Astrocyte (in vitro differentiated cells and primary cell): ENCODE measurements at places on chromosomes 11 and 22. TPM values are rescaled to one million over a fixed set of nuclear protein-coding genes. Genes with fewer than 3 reads are reported as not detected.

GRCh38 chr11:1772270-1773130 is 8.8 kb upstream of the CTSD start:
- H3K4me1 ChIP-seq: peaks cover 18% of the 10 kb centered on the region
- peak overlapping the region; percentile 52 for H3K27ac ChIP-seq
- peak overlapping the region; percentile 26 for H3K4me3 ChIP-seq
- no peaks in the 10 kb centered on the region for H3K27me3 ChIP-seq
- DNase-seq: peak; percentile 89

OR10G8 gene
- not detected in 2 replicates for total RNA-seq

DNA sequence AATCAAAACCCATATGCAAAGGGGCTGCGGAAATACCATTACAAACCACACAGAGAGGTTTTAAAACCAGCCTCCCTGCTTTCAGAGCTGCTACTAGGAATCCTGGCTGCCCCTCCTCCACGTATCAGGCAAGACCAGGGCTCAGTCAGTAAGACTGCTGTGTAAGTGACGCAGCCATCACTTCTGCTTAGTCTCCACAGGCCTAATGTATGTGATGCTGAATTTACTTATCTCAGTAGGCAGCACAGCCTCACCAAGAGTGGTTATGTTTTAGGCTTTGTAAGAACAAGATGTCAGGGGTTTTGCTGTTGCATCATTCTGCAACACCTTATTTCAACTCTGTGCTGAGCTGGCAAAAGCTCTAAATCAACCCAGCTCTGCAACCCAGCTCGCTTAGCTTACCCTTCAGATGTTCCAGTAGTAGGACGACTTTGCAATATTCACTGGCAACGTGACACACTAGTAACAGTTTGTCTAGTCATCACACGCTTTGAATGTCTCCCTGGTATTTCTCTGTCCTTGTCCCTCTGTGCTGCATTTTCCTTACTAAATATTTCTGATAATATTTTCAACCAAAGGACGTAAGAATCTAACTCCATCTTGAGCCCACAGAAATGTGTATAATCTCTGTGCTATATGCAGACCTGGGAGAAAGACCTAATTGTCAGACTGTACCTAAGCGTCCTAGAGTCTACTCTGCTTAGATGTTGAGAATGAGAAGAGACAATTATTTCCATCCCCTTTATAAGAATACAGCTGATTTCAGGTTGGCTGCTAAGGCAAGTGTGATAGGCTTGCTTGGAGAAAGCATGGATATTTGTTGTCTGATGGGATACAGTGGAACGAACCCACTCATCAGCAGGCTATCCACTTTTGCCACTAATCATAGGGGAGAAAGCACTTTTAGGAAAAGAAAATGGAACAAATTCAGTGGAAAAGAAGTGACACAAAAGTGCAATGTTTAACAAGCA is 72.2 kb downstream of the LARGE2 start:
- no peaks in the 10 kb centered on the region for H3K27me3 ChIP-seq
- no peak overlapping the region for H3K27ac ChIP-seq

SYT9 gene
- 0.14 and 0.16 TPM in 2 replicates for total RNA-seq

- peaks cover 33% of the 10 kb centered on the region for H3K4me1 ChIP-seq
- no peak within 1 kb of the TSS for H3K27ac ChIP-seq
- no peaks in the 10 kb centered on the region for H3K36me3 ChIP-seq
- no peak for DNase-seq
- peaks cover 7% of the 10 kb centered on the region for H3K27me3 ChIP-seq
Observed at GRCh38 chr11:124751741-124752470, at the start of gene VSIG2. Gene VSIG2 (minus strand): TSS chr11:124752255. CDS start chr11:124752137, 118 bp downstream.

GRCh38 chr11:115502636-115503082 is 1.6 kb downstream of the CADM1 start:
- H3K27ac ChIP-seq: peak overlapping the region; percentile 5
- H3K27me3 ChIP-seq: peaks cover 10% of the 10 kb centered on the region
- peak overlapping the region; percentile 91 for H3K4me3 ChIP-seq
- H3K36me3 ChIP-seq: no peaks in the 10 kb centered on the region

GRCh38 chr22:22959147-22959827 is 71.7 kb downstream of the IGLL5 start:
- H3K4me3 ChIP-seq: no peak overlapping the region
- H3K4me1 ChIP-seq: no peaks in the 10 kb centered on the region

DNA sequence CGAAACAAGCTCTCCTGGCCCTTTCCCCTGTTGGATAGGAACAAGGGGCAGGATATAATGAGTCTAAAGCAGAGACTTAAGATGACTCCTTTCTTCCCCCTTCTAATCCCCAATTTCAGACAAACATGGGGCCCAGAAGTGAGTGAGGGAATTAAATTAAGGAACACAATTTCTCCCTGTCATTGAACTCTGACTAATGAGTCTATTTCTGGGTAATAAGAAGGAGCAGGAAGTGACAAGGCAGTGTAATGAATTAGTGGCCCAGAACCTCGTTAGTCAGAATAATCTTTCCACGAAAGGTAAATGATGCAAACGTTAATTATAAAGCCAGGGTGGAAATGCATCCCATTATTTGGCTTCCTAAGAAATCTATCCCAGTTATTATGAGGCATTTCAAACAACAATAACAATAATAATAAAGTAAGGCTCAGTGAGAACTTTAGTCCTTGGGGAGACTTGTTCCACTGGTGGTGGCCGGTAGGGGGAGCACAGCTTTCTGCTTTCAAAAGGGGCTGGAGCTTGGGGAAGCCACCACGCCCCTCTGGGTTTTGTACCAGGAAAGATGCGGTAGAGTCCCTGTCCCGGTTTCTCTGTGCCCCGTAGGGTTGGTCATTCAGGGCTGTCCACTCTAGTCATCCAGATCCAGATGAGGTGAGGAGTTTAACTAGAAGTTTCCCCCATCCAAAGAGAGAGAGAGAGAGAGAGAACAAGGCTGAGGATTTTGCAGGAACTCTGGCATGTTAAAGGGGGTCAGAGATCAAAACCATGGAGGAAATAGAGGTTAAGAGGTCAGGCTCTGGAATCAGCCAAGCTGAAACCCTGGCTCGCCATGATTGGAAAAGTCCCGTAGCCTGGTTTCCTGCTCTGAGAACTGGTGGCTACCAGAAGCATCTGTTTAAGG is 298.3 kb downstream of the NTM start:
- H3K4me1 ChIP-seq: peaks cover 30% of the 10 kb centered on the region
- H3K27ac ChIP-seq: peak overlapping the region; percentile 28
- H3K4me3 ChIP-seq: no peak overlapping the region
- no peaks in the 10 kb centered on the region for H3K27me3 ChIP-seq
- H3K36me3 ChIP-seq: no peaks in the 10 kb centered on the region
- DNase-seq: no peak

- no peak overlapping the region for H3K27ac ChIP-seq
- no peaks in the 10 kb centered on the region for H3K27me3 ChIP-seq
- H3K4me1 ChIP-seq: peaks cover 5% of the 10 kb centered on the region
- H3K36me3 ChIP-seq: no peaks in the 10 kb centered on the region
- no peak overlapping the region for H3K4me3 ChIP-seq
Observed at GRCh38 chr22:44709881-44710392, 7.9 kb downstream of the PRR5 start.

DNA sequence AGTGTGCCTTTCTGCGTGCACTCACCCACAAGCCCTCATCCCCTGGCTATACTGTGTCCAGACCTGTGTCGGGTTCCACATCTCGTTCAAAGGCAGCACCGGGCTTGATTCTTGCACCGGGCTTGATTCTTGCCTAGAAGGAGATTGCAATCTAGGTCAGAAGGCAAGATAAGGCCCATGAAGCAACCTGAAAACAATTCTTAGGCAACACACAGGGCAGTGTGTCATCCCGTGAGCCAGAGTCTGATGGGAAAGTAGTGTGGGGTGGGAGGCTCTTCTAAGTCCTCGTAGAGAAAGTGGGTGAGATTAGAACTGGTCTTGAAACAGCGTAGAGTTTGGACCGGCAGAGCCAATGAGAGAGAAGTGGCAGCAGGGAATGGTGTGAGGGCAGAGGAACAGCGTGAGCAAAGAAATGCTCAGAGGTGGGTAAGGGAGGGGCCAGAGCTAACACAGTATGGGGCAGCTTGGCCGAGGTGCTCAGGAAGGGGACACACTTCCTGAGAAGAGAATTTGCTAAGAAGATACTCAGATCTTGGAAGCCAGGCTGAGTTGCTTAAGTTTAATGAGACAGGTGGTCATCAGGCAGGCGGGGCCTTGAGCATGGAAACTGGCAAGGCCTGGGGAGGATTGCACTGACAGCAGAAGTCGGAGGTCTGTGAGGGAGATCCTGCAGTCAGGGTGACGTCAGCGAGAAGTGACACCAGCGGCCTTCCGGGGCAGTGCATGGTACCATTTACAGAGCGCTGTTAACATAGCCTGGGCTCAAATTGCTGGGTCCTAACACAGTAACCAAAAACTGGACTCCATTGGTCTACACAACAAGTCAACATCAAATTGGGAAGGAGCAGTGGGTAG is 40.7 kb upstream of the DKK3 start:
- peak; percentile 20 for DNase-seq
- H3K27me3 ChIP-seq: no peaks in the 10 kb centered on the region
- H3K27ac ChIP-seq: peak overlapping the region; percentile 6
- H3K4me1 ChIP-seq: peaks cover 27% of the 10 kb centered on the region

GRCh38 chr22:36220451-36220921 is 18.8 kb downstream of the APOL2 start:
- H3K27ac ChIP-seq: no peak overlapping the region
- no peak overlapping the region for H3K4me3 ChIP-seq
- peak; percentile 52 for DNase-seq
- H3K27me3 ChIP-seq: peaks cover 31% of the 10 kb centered on the region
- H3K36me3 ChIP-seq: no peaks in the 10 kb centered on the region
